ENCODE measurements at places on chromosomes 12 and 14.

- DNase-seq = no peak
Observed at GRCh38 chr14:98599082-98599481, 672.9 kb downstream of the BCL11B start.

DNA sequence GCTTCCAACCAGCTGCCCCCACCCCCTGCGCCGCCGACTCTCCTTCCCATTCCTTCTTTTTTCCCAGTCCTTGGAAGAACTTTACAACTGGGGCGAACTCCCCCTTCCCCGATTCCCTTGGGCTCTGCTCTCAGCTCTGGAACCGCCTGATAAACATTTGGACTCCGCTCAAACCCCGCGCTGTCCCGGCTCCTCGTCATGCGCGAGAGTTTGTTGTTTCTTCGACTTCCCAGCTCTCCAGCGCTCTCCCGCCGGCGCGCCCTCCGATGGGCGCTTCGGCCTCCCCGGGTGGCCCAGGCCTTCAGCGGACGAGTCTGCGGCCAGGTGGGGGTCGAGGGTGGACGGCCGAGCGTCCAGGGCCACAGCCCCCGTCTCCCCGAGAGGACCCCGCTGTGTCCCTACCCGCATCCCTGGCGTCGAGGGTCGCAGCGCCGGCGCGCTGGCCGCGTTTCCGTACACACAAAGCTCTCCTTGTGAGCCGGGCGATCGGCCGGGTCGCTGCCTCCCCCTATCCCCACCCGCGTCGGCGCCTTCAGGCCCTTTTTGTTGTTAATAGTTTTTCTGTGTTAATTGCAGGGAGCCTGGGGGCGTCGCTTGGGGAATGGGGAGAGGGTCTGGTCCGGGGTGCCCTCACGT is 847 bp downstream of the MMP14 start:
- DNase-seq = no peak

GRCh38 chr12:131140069-131140435 is 186.3 kb downstream of the ADGRD1 start:
- no peak for DNase-seq

DNA sequence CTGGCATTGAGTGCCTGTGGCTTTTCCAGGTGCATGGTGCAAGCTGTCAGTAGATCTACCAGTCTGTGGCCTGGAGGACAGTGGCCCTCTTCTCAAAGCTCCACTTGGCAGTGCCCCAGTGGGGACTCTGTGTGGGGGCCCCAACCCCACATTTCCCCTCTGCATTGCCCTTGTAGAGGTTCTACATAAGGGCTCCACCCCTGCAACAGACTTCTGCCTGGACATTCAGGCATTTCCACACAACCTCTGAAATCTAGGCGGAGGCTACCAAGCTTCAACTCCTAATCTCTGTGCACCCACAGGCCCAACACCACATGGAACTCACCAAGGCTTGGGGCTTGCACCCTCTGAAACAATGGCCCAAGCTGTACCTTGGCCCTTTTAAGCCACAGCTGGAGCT is 102.7 kb upstream of the PLEKHG7 start:
- DNase-seq = no peak

DNA sequence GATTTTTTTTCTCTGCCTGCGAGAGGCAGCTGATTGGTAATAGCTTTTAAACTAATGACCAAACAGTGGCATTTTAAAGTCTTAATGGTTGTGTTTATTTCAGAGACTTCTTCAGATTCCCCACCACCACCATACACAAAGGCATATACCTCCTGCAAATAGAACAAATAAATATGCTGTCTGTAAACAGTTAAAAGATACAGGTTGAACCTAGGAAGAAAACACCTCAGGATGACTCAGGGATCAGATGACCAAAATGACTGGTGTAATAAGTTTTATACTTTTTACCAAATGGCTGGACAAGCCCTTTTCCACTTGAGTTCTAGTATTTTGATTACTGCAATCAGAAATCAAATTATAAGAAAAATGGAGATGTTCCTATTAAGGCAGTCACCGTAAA is 364.1 kb downstream of the PAWR start:
- no peak for DNase-seq

- no peak for DNase-seq
Observed at GRCh38 chr12:19214020-19214419, 84.5 kb downstream of the PLEKHA5 start.

GRCh38 chr14:32724867-32725471 is 213.7 kb upstream of the NPAS3 start:
- no peak for DNase-seq

DNA sequence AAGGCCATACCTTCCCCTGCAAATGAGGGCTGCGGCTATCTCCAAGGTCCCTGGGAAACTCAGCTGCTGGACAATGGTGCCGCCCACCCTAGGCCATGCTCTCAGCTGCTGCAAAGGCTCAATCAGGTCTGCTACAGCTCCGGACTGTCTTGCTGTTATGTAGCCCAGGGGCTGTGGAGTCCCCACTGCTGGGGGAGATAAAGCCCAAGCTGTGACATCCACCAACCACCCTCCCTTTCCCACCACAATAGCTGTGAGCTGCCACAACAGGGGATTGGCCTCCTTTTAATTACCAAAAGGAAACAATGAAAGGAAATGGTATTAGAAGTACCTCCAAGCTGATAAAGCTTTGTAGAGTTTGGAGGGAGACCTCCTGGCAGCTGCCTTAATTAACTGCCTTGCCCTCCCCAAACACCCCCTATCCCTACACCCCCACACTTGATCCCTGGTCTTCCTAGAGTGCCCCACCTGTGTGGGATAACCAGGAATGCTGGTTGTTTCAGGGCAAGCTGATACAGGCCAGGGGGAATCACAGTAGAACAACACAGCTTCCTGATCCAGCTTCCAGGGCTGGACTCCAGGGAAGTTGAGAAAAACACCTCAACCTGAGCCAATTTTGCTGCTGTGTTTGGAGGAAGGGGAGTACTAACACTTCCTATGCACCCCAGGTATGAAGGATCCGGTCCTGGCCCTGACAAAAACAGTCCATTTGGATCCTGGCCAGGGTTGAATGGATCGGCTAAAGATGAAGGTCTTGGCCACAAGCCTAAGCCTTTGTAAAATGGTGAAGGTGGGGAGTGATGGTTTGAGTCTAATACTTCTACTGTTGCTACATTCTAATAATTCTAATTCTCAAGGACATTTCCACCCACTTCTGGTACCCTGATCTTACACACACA is at the start of gene VWF:
TSS of gene VWF (minus strand) at position 260 of the 899 bp plus-strand sequence. CDS start 1,474 bp downstream, outside the sequence.
- no peak for DNase-seq

GRCh38 chr12:130577351-130577750 is 138.7 kb downstream of the RIMBP2 start:
- no peak for DNase-seq

- DNase-seq = no peak
Observed at GRCh38 chr12:28795311-28795710, 353.8 kb upstream of the FAR2 start.

- no peak for DNase-seq
Observed at GRCh38 chr12:12032260-12032791, 38.4 kb upstream of the BCL2L14 start.

GRCh38 chr12:75725521-75726111 is 214.2 kb upstream of the KRR1 start:
- DNase-seq = no peak

DNA sequence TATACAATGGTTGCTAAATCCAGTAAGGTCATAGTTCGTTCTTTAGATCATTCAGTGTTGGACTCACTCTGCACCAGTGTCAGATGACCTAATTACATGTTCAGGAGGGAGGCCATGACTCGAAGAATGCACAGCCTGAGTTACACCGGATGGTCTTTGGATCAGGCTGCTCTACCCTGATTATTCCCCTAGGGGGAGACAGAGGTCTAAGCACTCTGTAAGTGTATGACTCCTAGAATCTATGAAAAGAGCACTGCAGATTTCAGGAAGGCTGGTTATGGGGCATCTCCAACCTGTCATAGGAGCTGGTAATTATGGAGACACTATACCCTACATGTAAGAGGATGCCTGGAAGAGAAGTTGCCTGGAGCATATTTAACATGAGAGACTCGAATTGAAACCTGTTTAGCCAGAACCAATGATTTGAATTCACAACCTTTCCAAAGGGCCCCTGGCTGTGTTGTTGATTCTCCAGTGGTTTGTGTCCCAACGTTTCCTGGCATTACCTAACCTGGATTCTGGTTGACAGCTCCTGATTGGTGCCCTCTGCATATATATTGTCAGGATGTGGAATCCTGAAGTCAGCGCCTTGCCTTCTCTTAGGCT is at the start of gene MUCL1:
TSS of gene MUCL1 (plus strand) at position 584 of the 606 bp plus-strand sequence. CDS start 67 bp downstream, outside the sequence.
- DNase-seq = peak; percentile 6

DNA sequence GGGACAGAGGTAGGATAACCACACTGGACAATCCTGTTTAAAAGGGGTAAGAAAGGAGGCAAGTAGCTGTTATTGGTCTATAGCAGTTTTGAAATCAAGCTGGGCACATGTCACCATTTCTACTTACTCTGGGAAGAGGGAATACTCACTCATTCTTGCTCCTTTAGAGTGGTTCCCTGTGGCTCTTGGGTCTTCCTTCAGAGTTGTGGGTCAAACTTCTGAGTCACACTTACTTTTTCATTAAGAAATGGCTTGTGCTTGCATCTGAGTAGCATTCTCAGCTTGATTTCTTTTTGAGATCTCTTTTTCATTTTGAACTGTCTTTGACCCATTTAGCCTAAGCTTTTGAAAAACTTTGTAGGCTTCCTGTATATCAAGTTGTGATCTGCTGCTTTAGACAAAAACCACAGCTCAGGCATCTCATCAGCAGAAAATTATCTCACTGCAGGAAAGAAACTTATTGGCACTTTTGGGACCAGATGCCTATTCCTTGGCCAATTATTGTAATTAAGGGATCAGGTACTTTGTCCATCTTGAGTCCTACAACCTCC is 122.2 kb downstream of the AEBP2 start:
- no peak for DNase-seq

GRCh38 chr12:28190321-28191050 is at the start of gene CCDC91:
Gene CCDC91 (plus strand): TSS chr12:28190456. CDS start chr12:28257216, 66,760 bp downstream.
- DNase-seq = peak; percentile 82

DNA sequence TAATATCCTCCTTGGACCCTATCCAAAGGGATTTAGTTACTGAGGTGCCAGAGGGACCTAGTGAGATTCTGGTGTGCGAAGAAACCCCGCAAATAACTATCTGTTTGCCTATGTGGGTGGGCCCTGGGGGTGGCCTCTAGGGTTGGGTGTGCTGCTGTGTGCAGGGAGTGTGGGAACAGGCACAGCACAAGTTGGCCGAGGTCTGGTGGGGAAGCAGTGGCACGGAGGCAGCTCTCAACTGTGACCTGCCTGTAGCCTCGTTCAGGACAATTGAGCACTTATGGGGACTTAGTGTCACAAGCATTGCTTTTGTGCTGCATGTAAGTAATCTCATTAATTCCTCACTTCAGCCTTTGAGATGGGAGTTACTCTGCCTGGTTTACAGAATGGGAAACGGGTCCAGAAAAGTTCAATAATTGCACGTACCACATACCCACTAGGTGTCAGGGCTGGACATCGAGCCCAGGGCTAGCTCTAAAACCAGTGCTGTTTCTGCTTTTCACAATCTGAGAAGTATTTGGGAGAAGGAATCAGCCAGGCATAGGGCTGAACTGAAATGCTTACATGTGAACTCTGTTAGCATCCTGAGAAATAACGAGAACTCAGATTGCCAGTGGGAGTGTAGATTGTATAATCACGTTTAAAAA is 58.8 kb downstream of the TECPR2 start:
- no peak for DNase-seq

DNA sequence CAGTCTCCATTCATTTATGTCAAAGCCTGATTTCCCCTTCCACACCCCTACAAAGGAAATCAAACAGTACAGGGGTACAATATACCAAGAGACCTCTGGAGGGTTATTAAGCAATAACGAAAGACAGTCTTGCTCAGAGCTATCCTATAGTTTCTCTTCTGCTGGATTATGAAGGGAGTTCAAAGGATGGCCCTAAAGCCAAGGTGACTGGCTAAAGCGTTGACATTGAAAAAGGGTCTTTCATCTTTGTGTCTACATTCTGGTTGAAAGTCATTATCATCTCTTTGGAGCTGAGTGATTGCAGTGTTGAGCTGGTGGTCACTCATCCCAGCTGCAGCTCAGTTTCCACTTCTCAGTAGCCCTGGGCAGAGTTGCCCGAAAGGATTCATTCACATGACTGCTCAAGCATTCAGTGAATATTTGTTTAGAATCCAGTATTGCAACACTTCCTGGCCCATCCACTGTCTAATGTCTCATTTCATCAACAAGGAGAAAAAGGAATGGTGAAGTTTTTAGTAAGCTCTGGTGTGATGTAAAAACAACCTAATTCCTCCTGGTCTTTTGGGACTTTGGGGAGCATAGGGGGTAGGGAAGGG is 19.2 kb upstream of the TBX5 start:
- no peak for DNase-seq

- no peak for DNase-seq
Observed at GRCh38 chr12:93713060-93713459, 35.9 kb downstream of the CRADD start.

DNA sequence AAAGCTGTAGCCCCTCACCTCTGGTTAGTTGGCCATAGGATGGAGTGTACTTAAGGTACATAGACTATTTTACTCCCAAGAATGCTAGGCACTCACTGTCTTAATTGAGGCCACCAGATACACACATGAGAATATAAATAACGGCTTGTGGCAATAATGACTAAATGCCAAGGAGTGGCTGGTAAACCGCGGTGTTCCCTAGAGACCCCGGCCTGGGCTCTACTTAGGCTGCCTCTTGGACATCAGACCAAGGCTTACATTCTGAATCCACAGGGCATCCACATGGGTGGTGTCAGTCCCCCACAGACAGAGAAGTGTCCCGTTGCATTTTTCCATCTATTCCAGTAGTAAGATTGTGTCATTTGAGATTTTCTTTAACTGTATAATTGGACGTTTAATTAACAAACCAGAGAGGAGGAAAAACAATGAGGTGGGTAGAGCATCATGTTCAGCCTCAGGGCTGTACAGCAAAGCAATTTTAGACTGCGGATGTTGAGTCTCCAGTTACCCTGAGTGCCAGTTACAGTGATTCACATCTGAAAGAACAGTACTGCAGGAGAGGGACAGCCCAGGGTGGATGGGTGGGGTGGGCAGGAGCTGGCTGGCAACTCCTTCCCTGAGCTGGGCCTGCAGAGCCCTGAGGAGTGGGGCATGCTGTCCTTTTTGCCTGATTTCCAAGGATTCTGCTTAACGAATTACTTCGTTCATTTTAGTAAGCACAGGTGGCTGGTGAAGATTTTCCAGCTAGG is 20.5 kb downstream of the CKB start:
- DNase-seq = no peak

- no peak for DNase-seq
Observed at GRCh38 chr14:59969319-59969718, 49.4 kb downstream of the LRRC9 start.

All from NCI-H1930 (cell line).